ENCODE measurements at places on chromosomes 1 and 21.

GRCh38 chr1:29251164-29252124, 15.1 kb downstream of the PTPRU start:
- no peak for DNase-seq

DNA sequence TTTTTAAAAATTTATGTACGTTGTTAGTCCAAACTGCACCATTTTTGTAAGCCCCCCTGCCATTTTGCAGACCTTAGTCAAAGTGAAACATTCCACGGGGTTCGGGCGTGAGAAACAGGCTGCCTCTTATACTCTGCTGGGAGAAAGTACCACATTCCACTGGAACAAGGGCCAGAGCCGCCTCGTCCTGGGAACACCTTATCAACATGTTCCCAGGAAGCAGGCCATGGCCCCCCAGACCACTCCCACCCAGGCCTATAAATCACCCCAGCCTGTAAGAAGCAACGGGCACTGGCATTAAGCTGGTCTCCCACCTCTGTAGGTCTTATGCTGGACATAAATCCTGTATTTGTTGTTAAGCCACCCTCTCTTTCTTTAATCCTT, 854 bp upstream of the ZRANB2 start:
- no peak for DNase-seq

GRCh38 chr1:155979597-155980343, 1.4 kb upstream of the ARHGEF2 start:
- no peak for DNase-seq

DNA sequence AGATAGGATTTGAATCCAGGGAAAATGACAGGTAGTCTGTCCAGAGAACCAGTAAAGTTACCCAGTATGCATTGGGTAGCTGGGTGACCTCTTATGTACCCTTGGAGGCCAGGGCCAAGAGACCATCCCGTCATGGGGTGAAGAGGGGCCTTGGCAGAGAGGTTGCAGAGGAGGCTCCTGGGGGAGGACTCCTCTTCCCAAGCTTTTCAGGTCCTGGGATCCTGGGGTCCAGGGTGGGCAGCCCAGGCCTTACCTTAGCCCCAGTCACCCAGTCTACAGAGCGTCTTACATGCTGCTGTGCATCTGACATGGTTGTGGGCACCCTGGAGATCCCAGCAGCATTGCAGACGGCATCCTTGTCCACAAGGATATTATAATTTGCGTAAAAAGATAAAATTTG, 14.0 kb downstream of the PMF1 start:
- peak; percentile 83 for DNase-seq

- DNase-seq = no peak
Observed at GRCh38 chr1:227428803-227429202, 110.5 kb upstream of the CDC42BPA start.

DNA sequence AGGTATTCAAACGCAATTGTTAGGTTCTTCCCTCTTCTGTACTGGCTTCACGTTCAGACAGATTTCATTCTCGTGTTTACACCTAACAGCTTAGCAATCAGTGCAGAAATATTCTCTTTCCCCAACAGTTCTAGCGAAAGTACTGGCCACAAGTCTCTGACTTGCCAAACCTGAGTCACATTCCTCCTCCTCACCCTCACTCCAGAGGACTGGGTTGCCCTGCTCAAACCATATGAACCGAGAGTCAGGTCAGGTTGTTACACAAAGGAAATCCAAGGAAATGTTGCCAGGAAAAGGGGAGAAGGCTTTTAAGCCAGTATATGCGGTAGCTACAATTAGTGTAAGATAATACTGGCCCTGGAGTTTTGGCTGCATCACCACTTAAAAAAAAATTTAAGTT, 282.5 kb downstream of the RGS7 start:
- DNase-seq = no peak

GRCh38 chr1:66445492-66446181, 88.3 kb upstream of the SGIP1 start:
- no peak for DNase-seq

DNA sequence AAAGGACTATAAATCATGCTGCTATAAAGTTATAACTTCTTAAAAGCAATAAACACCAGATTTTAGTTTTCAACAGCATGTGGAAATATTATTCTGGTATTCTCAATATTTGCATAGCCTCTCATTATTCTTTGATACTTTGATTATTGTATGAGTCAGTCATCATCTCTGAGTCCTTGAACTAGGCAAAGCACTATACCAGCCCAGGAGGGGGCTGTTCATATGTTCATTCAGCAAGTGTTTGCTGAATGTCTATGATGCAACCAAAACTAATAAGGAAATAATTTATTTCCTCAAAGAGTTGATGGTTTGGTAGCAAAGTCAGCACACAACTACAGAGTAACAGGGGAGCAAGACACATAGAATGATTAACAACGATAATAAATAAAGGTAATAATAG, 175.6 kb upstream of the C1orf105 start:
- no peak for DNase-seq

GRCh38 chr1:48803474-48803873, 26.8 kb upstream of the BEND5 start:
- DNase-seq = no peak

DNA sequence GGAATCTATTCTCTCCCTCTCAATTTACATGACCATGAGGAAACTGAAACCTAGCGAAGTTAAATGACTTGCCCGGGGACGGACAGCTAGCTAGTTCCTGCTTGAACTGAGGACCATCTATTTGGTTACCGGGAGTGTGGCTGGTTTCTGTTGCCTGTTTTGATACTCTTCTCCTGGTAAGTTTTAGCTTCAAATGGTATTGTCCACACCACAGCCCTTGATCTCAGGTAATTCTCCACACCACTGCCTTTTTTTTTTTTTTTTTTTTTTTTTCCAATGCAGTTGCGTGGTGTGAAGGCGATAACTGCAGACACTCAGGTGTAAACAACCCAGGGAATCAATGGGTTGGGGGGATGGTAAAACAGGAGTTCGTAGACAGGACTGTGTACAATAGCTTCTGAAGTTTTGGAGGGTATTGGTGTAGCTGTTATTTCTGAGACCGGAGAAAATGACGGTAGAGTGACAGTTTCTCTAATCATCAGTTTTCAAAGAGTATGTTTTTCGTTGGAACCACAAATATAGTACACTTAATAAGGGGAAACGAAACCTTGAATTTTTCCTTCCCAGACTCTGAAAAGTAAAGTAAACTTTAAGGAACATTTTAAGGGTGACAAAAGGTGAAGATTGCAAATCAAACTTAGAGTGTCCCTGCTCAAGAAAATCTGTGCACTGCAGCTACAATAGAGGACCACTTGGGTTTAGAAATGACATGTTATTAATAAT, 125.3 kb upstream of the CACYBP start:
- DNase-seq = no peak
